ENCODE measurements at places on chromosomes 7 and 10. TPM values are rescaled to one million over a fixed set of nuclear protein-coding genes. Genes with fewer than 3 reads are reported as not detected.

Gene CALY
- 36.4 TPM for total RNA-seq

Gene TAS2R3
- total RNA-seq = 4.6 TPM

Gene AVL9
- total RNA-seq = 70.8 TPM

Gene C10orf53
- not detected for total RNA-seq

Gene NPFFR1
- total RNA-seq = 5.1 TPM

Gene CYP26A1
- 2.1 TPM for total RNA-seq

Gene POT1
- total RNA-seq = 47.7 TPM

Gene RBP3
- total RNA-seq = not detected

Gene GNA12
- 33.7 TPM for total RNA-seq

Gene TMEM176A
- total RNA-seq = 1.2 TPM

Gene NME8
- not detected for total RNA-seq

Gene STEAP1
- total RNA-seq = 1.2 TPM

Gene GDF2
- 0.23 TPM for total RNA-seq

Gene TMEM178B
- 126 TPM for total RNA-seq

Gene SLC13A1
- not detected for total RNA-seq

Gene GNAI1
- total RNA-seq = 94.1 TPM

Gene MALRD1
- total RNA-seq = 5.8 TPM

Gene UNCX
- total RNA-seq = 2.3 TPM

Gene ZNF425
- 5.8 TPM for total RNA-seq

Gene ANKRD7
- total RNA-seq = 16.8 TPM

Gene TWIST1
- total RNA-seq = 1.6 TPM

Gene SFXN2
- total RNA-seq = 7.6 TPM

Gene TBL2
- 40.6 TPM for total RNA-seq

Gene C10orf105
- 2.1 TPM for total RNA-seq

Gene ITPRID1
- total RNA-seq = 0.23 TPM

Gene HOXA10
- total RNA-seq = not detected

Gene PNLIP
- not detected for total RNA-seq

Gene UCN3
- total RNA-seq = not detected

Gene HHEX
- total RNA-seq = 2.8 TPM

Gene OPN1SW
- not detected for total RNA-seq

Gene CACNA2D1
- total RNA-seq = 118 TPM

Gene NOC3L
- total RNA-seq = 23.1 TPM

Gene AS3MT
- 11.1 TPM for total RNA-seq

Gene TUBAL3
- total RNA-seq = not detected

Gene PRKG1
- total RNA-seq = 29.5 TPM

Gene KEL
- 2.5 TPM for total RNA-seq

Gene FFAR4
- total RNA-seq = 1.2 TPM

Gene COL17A1
- total RNA-seq = under 0.01 TPM

Gene CHAT
- total RNA-seq = 2.3 TPM

Gene SPDYE6
- total RNA-seq = not detected

Gene PHKG1
- total RNA-seq = 7.2 TPM

Gene OR13A1
- not detected for total RNA-seq

Gene FKBP6
- not detected for total RNA-seq

Gene NODAL
- total RNA-seq = 3.5 TPM

Gene CH25H
- 1.2 TPM for total RNA-seq

Gene DENND11
- 35.3 TPM for total RNA-seq

Gene GJD4
- total RNA-seq = 0.23 TPM

Gene FGL2
- total RNA-seq = 2.3 TPM

Gene TOMM7
- 189 TPM for total RNA-seq

Gene PLAU
- total RNA-seq = 2.1 TPM

Gene MOGAT3
- total RNA-seq = not detected

Gene TUBB8
- total RNA-seq = not detected

Gene AASS
- 36.2 TPM for total RNA-seq

Gene TMEM196
- 28.6 TPM for total RNA-seq

Gene MMD2
- total RNA-seq = 8.5 TPM

Gene GPR37
- total RNA-seq = 10.8 TPM

Gene PDE6C
- total RNA-seq = not detected

Gene PNLIPRP1
- total RNA-seq = not detected

Gene FLNC
- 20.1 TPM for total RNA-seq

Measured in diencephalon (tissue), 1 donor.